ENCODE measurements at places on chromosomes 2 and 18. TPM values are rescaled to one million over a fixed set of nuclear protein-coding genes. Genes with fewer than 3 reads are reported as not detected.

TUBB8B gene
- total RNA-seq, result not detected

RUFY4 gene
- total RNA-seq, result not detected

INHBB gene
- 0.35 TPM for total RNA-seq

POTEC gene
- total RNA-seq, result not detected

GAD1 gene
- total RNA-seq, result not detected

PHOSPHO2 gene
- total RNA-seq, result 10.5 TPM

CCDC68 gene
- total RNA-seq, result 6.9 TPM

ALPI gene
- not detected for total RNA-seq

HOXD9 gene
- total RNA-seq, result 78.1 TPM

GLI2 gene
- total RNA-seq, result 2.9 TPM

OTOF gene
- not detected for total RNA-seq

LAMA1 gene
- total RNA-seq, result 13.5 TPM

AQP12B gene
- not detected for total RNA-seq

SOCS6 gene
- 59.5 TPM for total RNA-seq

TCF7L1 gene
- 0.59 TPM for total RNA-seq

ACTG2 gene
- 846 TPM for total RNA-seq

STK36 gene
- total RNA-seq, result 52.1 TPM

GRHL1 gene
- total RNA-seq, result 2.8 TPM

SLC19A3 gene
- total RNA-seq, result 0.51 TPM

CCDC102B gene
- total RNA-seq, result 3.2 TPM

MYCN gene
- total RNA-seq, result not detected

SERPINB11 gene
- total RNA-seq, result not detected

ANKRD29 gene
- total RNA-seq, result 33.4 TPM

GNLY gene
- total RNA-seq, result 0.48 TPM

EVA1A gene
- total RNA-seq, result 2.3 TPM

XDH gene
- not detected for total RNA-seq

Data from uterus (tissue), 4 donors.